DMS 273 treated with DMSO at 0.1 percent for 48 hours (cell line): ENCODE measurements at places on chromosomes 4 and X.

DNA sequence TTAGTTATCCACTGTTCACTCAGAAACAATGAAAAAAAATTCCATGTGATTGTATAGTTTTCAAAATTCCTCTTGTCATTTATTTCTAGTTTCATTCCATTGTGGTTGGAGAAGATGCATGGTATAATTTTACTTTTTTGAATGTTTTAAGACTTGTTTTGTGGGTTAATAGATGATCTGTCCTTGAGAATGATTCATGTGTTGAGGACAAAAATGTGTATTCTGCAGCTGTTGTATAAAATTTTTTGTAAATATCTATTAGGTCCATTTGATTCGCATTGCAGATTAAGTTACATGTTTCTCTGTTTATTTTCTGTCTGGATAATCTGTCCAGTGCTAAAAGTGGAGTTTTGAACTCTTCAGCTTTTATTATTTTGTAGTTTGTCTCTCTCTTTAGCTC, 65.4 kb downstream of the RTL3 start:
- no peak for DNase-seq

GRCh38 chr4:159343116-159343515, 240.2 kb downstream of the RAPGEF2 start:
- no peak for DNase-seq

- no peak for DNase-seq
Measured at GRCh38 chr4:117968606-117969005, 65.7 kb upstream of the NDST3 start.

GRCh38 chr4:41573502-41574001, 35.6 kb downstream of the LIMCH1 start:
- no peak for DNase-seq

DNA sequence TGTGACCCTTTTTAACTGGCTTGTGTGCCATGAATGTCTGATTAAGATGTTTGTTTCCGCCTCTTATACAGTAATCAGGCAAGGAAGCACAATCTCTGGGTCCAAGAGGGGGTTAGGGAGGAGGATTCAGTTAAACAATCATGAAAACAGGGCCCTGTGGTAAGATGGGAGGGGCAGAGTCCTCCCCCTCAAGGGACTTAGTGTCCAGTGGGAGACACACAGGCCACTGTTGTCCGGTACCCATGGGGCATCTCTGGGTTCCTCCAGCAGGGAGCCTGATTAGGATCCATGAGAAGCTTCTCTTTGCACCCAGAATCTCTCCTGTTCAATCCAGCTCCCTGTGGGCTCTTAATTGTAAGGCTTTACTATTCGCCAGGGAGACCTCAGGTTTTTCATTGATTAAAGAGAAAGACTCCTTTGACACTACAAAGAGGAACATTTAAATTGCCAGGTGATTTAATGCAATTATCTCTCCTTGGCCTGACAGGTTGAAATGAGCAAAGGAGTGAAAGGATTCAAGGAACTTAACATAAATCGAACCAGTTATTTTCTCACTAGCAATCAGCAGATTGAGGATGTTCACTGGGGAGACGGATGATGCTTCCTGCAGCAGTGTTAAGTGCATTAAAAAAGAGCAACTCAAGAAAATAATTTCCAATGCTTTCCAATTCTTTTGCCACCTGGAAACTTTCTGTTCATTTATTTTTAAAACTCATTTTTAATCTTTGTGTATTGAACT, 225.4 kb downstream of the PTTG2 start:
- DNase-seq: no peak

DNA sequence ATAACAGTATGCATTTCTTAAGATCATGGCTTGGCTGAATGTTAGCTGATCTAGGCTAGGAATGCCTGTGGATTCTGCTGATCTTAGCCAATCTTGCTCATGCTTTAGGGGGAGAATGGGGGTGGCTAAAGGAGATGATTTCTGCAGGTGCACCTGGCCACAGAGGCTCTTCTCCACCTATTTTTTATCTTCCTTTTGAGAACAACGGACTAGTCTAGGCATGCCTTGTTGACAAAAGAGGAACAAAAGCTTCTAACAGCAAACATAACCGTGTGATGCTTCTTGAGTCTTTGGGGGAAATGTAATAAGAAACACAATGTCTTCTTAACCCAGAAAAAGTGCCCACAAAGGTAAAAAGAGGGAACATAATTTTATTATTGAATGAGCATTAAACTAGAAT, 743.5 kb downstream of the ARAP2 start:
- no peak for DNase-seq

DNA sequence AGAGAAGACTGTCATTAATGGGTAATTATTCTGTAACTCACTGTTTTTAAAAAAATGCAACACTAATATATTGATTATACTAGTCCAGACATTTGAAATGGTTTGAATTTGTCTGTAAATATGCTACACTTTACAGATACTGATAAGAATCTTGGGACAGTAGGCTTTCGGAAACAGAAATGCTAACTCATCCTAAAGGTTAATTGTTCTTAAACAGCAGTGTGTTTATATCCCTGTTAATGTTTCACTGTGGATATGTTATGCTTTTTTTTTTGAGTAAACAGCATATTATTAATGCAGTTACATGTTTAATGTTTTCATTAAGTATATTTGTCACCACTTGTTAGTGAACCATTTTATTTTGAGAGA, 31.4 kb downstream of the EXOC1 start:
- DNase-seq: no peak

DNA sequence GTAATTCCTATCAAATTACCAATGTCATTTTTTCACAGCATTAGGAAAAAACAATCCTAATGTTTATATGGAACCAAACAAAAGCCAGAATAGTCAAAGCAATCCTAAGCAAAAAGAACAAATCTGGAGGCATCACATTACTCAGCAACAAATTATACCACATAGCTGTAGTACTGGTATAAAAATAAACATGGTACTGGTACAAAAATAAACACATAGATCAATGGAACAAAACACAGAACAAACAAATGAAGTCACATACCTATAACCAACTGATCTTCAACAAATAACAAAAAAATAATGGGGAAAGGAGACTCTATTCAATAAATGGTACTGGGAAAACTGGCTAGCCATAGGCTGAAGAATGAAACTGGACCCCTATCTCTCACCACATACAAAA, 37.4 kb downstream of the PPA2 start:
- no peak for DNase-seq

DNA sequence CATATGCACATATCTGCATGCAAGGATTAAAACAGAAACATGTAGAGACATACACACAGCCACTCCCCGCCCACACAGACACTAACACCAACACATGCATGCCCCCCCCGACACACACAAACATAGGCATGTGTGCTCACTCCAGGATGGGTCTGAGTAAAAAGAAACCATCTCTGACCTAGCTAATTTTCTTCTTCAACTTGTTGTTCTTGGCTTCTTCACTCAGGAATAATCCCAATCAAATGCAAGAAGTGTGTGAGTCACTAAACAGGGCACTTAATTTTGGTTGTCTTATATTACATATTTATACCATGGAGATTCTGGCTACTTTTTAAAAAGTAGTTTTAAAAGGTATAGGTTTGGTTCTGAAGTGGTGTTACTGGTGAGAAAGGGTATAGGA, 28.3 kb downstream of the ENOX2 start:
- DNase-seq: no peak

GRCh38 chr4:104015680-104016079, 295.9 kb upstream of the TACR3 start:
- DNase-seq: no peak

DNA sequence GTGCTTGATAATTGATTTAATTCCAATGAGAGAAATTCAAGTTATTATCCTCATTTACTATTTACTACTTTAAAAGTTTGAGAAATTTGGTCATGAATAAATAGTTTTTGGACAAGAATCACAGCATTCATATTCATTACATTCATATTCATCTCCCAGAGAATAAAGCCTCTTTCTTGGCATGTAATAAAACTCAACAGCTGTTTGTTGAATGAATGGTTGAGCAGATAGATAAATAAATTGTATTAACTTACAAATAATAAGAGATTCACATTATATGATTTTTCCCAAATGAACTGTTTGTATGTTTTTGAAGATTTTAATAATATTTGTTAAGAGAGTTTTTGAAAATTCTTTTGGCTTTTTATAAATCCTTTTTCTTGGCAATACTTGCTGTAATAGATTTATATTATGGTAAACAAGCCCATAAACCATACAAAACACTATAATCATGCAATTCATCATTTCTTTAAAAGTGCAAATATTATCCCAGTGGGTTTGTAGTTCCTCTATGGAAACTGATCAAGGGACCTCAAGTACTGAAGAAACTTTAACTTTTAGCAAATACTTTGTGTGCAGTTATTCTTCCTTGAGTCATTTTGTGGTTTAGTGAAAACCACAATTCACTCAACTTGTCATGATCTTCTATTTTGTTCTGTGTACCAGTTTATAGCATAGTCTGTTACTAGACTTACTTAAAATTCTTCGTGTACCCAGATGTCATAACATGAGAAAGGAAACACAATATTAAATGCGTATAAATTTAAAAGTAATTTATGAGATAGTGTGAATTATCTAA, 371.8 kb downstream of the ADGRL3 start:
- DNase-seq: no peak

GRCh38 chrX:153640045-153640686, 6.8 kb upstream of the DUSP9 start:
- peak; percentile 20 for DNase-seq

GRCh38 chr4:77344784-77345183, 187.8 kb downstream of the CCNG2 start:
- no peak for DNase-seq
